ENCODE measurements at places on chromosomes 12 and 14. TPM values are rescaled to one million over a fixed set of nuclear protein-coding genes. Genes with fewer than 3 reads are reported as not detected.
A peak's percentile ranks its signal among the peaks of the same experiment; 100 is the strongest.

ZDHHC22 gene
- not detected for total RNA-seq

DNA sequence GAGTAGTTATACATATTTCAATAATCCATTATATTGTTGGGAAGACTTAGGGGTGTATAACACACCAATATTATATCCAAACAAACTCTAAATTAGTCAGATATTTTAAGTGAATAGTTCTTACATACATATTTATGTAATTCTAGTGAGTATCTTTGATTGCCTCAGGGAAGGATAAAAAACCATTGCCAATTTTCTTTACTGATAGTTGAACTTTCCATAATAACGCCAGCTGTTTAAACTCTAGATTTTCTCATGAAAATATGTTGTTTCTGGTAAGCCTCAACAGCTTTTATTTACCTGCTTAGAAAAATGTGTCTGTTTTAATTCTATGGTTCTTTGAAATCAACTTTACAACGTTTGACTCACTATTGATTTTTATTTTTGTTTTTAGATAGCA, 959.6 kb upstream of the NOVA1 start:
- no peaks in the 10 kb centered on the region for H3K4me1 ChIP-seq
- no peak for DNase-seq
- H3K27me3 ChIP-seq: no peaks in the 10 kb centered on the region
- no peak overlapping the region for H3K27ac ChIP-seq
- H3K36me3 ChIP-seq: no peaks in the 10 kb centered on the region

DNA sequence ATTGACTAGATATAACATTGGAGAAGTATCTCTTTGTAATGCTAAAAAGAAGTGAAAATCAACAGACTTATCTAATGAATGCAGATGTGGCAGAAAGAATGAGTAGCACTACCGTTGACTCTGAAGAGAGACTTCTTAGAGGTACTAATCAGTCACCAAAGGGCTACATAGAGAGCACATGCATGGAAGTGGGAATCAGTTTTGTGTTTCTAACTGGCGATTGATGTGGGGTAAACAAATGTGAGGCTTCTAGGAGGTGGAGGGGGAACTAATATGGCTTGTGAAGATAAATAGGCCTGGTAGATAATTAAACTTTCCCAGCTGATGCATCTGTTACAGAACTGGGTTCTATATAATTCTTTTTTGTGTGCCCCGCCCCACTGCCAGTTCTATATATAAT, 10.5 kb downstream of the COCH start:
- H3K4me3 ChIP-seq: no peak overlapping the region
- H3K27me3 ChIP-seq: no peaks in the 10 kb centered on the region
- H3K4me1 ChIP-seq: no peaks in the 10 kb centered on the region
- H3K36me3 ChIP-seq: peaks cover 20% of the 10 kb centered on the region

DNA sequence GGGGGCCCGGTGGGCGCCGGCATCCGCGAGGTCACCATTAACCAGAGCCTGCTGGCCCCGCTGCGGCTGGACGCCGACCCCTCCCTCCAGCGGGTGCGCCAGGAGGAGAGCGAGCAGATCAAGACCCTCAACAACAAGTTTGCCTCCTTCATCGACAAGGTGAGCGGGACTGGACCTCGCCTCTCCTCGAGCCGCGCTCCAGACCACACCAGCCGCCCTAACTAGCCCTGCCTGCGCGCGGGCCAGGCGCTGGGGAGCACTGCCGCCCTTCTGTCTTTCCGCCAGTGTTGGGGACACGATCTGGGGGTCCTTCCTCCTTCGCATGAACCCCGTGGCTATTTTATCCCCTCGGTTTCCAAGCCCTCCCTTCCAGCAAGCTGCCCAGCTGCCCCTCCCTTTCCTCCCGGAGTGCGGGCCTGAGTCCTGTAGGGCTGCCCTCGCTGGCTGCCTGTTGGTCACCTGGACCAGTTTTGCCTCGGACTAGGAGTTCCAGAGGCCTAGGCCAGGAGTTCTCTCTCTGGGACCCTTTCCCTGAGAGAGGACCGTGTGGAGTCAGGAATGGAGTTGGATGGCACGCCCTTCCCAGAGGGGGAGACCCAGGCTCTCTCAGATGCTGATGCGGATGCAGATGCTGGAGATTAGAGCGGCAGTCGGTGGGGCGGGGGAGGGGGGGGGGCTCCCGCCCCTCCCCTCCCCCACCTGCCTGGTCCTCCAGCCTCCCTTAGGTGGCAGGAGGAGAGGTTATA, 592 bp downstream of the KRT7 start:
- H3K36me3 ChIP-seq: peaks cover 91% of the 10 kb centered on the region
- H3K4me3 ChIP-seq: peak overlapping the region; percentile 85
- no peaks in the 10 kb centered on the region for H3K27me3 ChIP-seq
- peaks cover 64% of the 10 kb centered on the region for H3K4me1 ChIP-seq
- peak overlapping the region; percentile 97 for H3K27ac ChIP-seq

HOXC5 gene
- 0.20 TPM for total RNA-seq

- no peak overlapping the region for H3K27ac ChIP-seq
- H3K36me3 ChIP-seq: peaks cover 12% of the 10 kb centered on the region
- H3K4me1 ChIP-seq: peaks cover 24% of the 10 kb centered on the region
These were observed 4.8 kb downstream of the ABHD4 start for GRCh38 chr14:22602862-22603261.

DNA sequence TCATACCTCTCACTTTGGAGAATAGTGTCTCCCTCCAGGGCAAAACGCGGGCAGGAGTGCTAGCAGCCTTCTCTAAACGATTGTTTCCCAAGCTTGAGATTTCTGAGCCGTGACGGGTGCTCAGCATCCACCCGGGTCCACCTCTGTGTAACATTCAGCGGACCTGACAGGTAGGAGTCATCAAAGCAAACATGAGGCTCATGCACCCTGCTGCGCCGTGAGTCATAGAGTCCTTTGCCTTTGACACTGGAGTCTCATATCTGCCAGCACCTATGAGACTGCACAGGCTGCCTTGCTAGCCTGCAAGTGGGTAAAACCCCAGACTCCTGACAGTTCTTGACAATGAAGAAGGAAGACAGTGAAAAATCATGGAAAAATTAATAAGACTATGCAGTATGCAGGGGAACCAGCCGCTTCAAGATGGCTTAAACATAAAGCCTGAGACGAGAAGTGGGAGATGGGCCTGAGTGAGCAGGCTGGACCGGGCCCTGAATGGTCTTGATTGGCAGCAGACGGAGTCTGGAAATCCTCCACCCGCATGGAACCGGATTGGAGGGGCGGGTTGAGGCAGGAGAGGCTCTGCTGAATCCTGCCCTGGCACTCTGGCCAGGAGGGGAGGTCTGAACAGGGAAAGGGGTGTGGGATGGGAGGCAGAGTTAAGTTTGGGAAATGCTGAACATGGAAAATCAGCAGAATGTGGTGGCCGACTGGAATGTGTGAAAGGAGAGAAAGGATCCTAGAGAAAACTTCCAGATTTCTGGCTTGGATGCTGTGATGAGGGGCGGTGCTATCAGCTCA, 54.2 kb downstream of the LGMN start:
- no peak overlapping the region for H3K4me3 ChIP-seq
- H3K27ac ChIP-seq: no peak overlapping the region
- peaks cover 40% of the 10 kb centered on the region for H3K27me3 ChIP-seq
- H3K36me3 ChIP-seq: peaks cover 9% of the 10 kb centered on the region

DNA sequence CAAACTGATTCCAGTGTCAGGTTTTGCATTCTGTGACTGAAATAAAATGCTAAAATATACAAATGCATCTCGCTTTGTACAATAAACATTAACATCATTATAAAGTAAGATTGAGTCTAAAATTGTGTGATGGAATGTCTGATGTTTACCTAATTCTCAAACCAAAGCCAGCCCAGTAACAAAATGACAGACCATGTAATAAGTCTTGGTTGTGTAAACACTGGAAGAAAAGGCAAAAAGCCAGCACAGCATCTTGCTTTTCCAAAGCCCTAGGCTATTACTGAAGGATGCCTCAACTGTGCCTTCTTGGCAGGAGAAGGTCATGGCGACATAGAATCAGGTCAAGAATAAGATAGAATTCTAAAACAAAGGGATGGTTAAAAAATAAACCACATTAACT, 169.6 kb downstream of the EGLN3 start:
- no peak for DNase-seq
- peaks cover 50% of the 10 kb centered on the region for H3K27me3 ChIP-seq
- H3K27ac ChIP-seq: no peak overlapping the region
- H3K36me3 ChIP-seq: no peaks in the 10 kb centered on the region
- no peaks in the 10 kb centered on the region for H3K4me1 ChIP-seq

SYCP3 gene
- not detected for total RNA-seq

GPR84 gene
- not detected for total RNA-seq

DNA sequence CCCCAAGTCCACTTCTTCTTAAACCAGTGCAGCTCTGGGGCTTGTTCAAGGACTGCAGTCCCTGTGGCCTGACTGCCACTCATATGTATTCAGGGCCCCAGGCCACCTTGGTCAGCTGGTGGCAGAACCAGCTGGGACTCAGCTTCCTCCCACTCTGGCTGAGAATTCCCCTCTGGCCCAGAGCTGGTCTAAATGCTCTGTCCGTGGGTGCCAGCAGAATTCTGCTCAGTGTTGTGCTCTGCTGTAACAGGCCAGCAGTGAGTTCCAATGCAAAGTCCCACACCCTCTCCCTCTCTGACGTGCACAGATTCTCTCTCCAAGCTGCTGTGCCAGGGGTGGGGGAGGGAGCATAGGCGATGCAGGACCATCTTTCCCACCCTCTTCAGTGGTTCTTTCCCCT, 210.4 kb upstream of the RGS6 start:
- no peak overlapping the region for H3K27ac ChIP-seq
- H3K36me3 ChIP-seq: no peaks in the 10 kb centered on the region

YEATS4 gene
- 38.9 TPM for total RNA-seq

JDP2 gene
- 18.8 TPM for total RNA-seq

DNA sequence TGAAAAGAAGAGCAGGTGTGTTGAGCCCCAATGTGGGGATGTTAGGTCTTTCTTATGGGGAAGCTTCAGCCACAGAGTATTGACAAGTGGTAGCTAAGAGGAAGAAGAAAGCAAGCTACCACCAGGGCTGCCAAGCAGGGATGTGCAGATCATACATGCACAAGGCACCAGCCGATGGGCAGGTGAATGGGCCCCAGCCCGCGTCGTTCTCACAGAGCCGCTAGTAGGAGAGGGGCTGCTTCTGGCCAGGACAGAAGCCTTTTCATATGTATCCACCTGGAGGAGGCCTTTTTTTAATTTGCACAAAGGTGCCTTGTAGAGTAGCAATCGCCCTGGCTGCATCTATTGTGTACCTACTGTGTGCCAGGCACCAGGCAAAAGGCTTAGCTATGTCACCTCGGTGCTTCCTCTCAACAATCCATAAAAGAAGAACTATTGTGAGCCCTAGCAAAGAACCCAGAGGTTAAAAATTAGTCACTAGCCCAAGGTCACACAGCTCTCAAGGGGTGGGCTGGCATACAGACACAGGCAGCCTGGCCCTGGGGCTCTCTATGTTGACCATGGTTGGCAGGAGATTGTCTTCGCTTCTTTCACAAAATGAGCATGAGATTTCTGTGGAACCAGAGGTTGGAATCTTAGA, 8.2 kb downstream of the NUAK1 start:
- no peak for DNase-seq
- H3K27me3 ChIP-seq: no peaks in the 10 kb centered on the region
- H3K4me1 ChIP-seq: peaks cover 24% of the 10 kb centered on the region
- no peak overlapping the region for H3K4me3 ChIP-seq
- H3K36me3 ChIP-seq: no peaks in the 10 kb centered on the region

DNA sequence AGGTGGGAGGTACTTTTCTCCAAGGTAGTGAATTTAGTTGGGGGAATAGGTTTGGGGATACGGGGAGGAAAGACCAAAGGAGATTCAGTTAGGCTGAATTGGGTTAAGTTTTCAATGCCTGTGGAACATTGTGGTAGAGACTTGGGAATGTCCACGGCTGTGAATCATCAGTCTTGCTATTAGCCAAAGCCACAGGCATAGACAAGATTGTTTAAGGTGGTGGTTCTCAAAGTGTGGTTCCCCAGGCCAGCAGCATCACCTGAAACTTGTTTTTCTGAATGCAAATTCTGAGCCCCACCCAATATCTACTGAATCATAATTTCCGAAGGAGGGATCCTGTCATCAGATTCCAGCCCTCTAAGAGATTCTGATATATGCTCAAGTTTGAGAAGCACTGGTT, 316.2 kb downstream of the EGLN3 start:
- H3K27ac ChIP-seq: no peak overlapping the region
- no peak for DNase-seq
- H3K36me3 ChIP-seq: no peaks in the 10 kb centered on the region
- H3K4me3 ChIP-seq: no peak overlapping the region

- H3K27ac ChIP-seq: no peak overlapping the region
- no peaks in the 10 kb centered on the region for H3K36me3 ChIP-seq
- DNase-seq: no peak
- peaks cover 16% of the 10 kb centered on the region for H3K27me3 ChIP-seq
- H3K4me3 ChIP-seq: no peak overlapping the region
- no peaks in the 10 kb centered on the region for H3K4me1 ChIP-seq
These were observed 2.3 kb downstream of the KLRG1 start for GRCh38 chr12:8991371-8992345.

DNA sequence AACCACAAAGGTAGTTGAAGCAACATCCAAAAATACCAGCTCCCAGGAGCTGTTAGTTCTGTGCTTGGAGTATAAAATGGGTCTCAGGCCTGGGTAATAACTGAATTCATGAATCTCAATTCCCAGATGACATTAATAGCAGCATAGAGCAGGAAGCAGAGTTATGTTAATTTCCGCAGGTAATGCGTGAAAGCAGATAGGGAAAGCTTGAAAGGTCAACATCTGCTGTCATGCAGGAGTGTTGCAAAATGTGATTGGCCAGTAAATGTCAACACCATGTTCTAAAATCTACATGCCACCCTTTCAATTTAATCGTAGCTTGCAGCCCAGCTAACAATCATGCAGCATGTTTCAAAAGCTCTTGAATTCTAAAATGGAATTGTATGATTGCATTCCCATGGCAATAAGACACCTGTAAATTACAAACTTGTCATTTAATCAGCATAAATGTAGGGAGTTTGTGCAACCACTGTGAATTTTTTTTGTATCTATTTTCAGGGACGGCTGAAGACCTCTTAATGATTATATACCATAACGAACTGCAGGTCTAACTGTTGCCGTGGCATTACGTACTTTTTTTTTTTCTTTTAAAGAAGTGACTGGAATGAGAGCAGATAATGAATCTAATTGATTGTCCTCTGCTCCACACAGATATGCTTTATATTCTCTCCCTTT, 635.8 kb upstream of the FOXG1 start:
- H3K4me3 ChIP-seq: no peak overlapping the region
- H3K4me1 ChIP-seq: no peaks in the 10 kb centered on the region
- H3K27me3 ChIP-seq: no peaks in the 10 kb centered on the region
- no peak overlapping the region for H3K27ac ChIP-seq
- no peaks in the 10 kb centered on the region for H3K36me3 ChIP-seq

- no peaks in the 10 kb centered on the region for H3K27me3 ChIP-seq
- H3K27ac ChIP-seq: no peak overlapping the region
- no peak overlapping the region for H3K4me3 ChIP-seq
- DNase-seq: no peak
- H3K4me1 ChIP-seq: no peaks in the 10 kb centered on the region
These were observed 22.7 kb downstream of the TRMT5 start for GRCh38 chr14:60958146-60958545.

Measured in Calu3 (cell line).